Endothelial cell (in vitro differentiated cells): ENCODE measurements at places on chromosomes 4 and X.

GRCh38 chrX:67622053-67622585 lies 78.3 kb downstream of the AR start:
- no peaks in the 10 kb centered on the region for H3K27me3 ChIP-seq
- no peak for DNase-seq
- no peaks in the 10 kb centered on the region for H3K4me1 ChIP-seq
- H3K27ac ChIP-seq: no peak overlapping the region
- H3K36me3 ChIP-seq: no peaks in the 10 kb centered on the region

DNA sequence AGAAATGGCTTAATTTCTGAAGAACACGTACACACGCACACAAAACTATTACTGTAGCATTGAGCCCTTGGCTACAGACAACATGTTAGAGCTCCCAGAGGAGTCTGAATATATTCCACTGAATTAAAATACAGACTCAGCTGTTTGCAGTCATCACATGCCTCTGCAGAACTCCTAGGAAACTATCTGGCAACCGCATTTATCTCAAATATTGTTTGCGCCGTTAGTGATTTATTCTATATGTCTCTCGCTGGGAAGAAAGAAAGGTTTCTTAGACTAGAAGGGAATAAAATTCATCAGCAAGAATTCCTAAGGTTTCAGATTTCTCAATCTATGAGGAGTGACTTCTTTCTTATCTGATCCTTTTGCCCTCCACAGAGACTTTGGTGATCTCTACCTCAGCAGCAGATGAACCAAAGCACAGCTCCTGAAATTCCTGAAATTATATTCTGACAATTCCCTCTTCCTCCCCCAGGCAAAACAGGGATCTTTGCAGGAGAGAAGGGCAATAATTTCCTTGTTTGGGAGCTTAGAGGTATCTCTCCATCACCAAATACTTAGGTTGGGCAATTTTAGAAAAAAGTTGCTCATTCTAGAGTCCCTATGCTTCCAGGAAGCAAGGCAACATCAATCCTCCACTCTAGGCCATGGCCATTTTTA lies 199.2 kb downstream of the APBB2 start:
- peaks cover 4% of the 10 kb centered on the region for H3K27me3 ChIP-seq
- H3K4me1 ChIP-seq: peaks cover 3% of the 10 kb centered on the region
- no peak overlapping the region for H3K27ac ChIP-seq
- no peak overlapping the region for H3K4me3 ChIP-seq

GRCh38 chr4:67892253-67892652 lies 8.5 kb upstream of the TMPRSS11D start:
- DNase-seq: no peak
- no peaks in the 10 kb centered on the region for H3K4me1 ChIP-seq
- no peaks in the 10 kb centered on the region for H3K27me3 ChIP-seq
- no peaks in the 10 kb centered on the region for H3K36me3 ChIP-seq

DNA sequence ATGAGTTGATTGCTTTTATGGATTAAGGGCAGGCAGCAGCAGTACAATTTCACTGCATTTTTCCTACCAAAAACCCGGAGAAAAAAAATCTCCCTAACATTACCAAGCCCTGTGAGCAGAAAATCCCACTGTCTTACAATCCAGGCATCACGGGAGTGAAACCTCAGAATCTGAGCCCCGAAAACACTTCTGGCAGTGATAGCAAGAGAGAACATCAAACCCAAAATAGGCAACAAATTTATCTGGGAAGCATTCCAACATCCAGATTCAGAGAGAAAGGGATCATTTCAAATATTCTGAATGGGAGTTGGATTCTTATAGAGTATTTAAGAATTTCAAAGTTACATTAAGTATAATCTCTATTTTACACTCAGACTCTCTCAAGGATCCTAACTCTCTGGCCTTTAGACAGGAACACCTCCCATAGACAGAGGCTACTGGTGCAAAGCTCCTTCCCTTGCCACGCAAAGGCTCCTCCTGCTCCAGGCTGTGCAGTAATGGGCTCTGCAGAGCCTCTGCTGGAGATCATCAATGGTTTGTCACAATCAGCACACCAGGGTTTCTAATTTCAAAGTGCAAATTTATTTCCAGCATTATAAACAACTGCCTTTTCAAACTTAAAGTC lies 256.9 kb downstream of the PARM1 start:
- H3K4me1 ChIP-seq: no peaks in the 10 kb centered on the region
- no peak overlapping the region for H3K4me3 ChIP-seq

GRCh38 chr4:118557298-118557851 lies 127.8 kb upstream of the METTL14 start:
- no peaks in the 10 kb centered on the region for H3K36me3 ChIP-seq
- DNase-seq: no peak
- no peak overlapping the region for H3K27ac ChIP-seq
- H3K4me1 ChIP-seq: no peaks in the 10 kb centered on the region
- H3K4me3 ChIP-seq: no peak overlapping the region
